ENCODE measurements at places on chromosomes 2 and 18. TPM values are rescaled to one million over a fixed set of nuclear protein-coding genes. Genes with fewer than 3 reads are reported as not detected.
A peak's percentile ranks its signal among the peaks of the same experiment; 100 is the strongest.

DNA sequence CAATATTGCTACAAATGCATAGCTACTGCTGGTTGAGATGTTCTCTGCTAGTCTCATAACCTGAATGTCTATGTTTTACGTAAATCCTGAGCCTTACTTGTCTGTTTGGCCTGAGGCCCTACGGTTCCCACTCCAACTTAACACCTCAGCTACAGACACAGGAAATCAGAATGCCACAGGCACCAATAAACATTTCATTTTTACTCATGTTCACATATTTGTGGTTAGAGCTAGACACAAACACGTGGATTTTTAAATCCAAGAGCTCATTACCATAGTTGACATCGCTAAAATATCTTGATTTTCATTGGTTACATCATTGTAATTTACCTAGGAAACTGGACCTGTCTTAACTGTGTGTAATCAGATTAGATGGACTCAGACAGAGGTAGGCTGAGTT, 263.8 kb upstream of the CDH19 start:
- H3K27me3 ChIP-seq = no peaks in the 10 kb centered on the region
- DNase-seq = no peak
- H3K4me3 ChIP-seq = no peak overlapping the region
- no peaks in the 10 kb centered on the region for H3K4me1 ChIP-seq
- no peak overlapping the region for H3K27ac ChIP-seq

- H3K4me3 ChIP-seq = no peak overlapping the region
- peaks cover 13% of the 10 kb centered on the region for H3K4me1 ChIP-seq
- no peaks in the 10 kb centered on the region for H3K27me3 ChIP-seq
- H3K36me3 ChIP-seq = no peaks in the 10 kb centered on the region
Measured at GRCh38 chr2:85453571-85453970, 35.1 kb downstream of the SH2D6 start.

The B3GNT2 gene
- total RNA-seq = 20.9 TPM

- H3K27ac ChIP-seq = no peak overlapping the region
- H3K4me3 ChIP-seq = no peak overlapping the region
- H3K36me3 ChIP-seq = no peaks in the 10 kb centered on the region
- no peaks in the 10 kb centered on the region for H3K27me3 ChIP-seq
- DNase-seq = no peak
Measured at GRCh38 chr18:44941516-44941915, 260.8 kb downstream of the SETBP1 start.

The CROCC2 gene
- total RNA-seq = 0.55 TPM

- no peak overlapping the region for H3K27ac ChIP-seq
- no peaks in the 10 kb centered on the region for H3K27me3 ChIP-seq
- no peaks in the 10 kb centered on the region for H3K4me1 ChIP-seq
Measured at GRCh38 chr2:78024996-78025395, 502.8 kb upstream of the LRRTM4 start.

GRCh38 chr2:137964859-137965459, 686 bp downstream of the HNMT start:
- no peak for DNase-seq
- peak overlapping the region; percentile 74 for H3K27ac ChIP-seq
- peak overlapping the region; percentile 55 for H3K4me3 ChIP-seq
- no peaks in the 10 kb centered on the region for H3K36me3 ChIP-seq

- H3K27me3 ChIP-seq = no peaks in the 10 kb centered on the region
- peak overlapping the region; percentile 8 for H3K4me3 ChIP-seq
- H3K36me3 ChIP-seq = no peaks in the 10 kb centered on the region
- H3K27ac ChIP-seq = no peak overlapping the region
- peak; percentile 19 for DNase-seq
Measured at GRCh38 chr2:151947813-151948165, 119.6 kb upstream of the ARL5A start.

The TLX2 gene
- total RNA-seq = 4.5 TPM

- H3K27me3 ChIP-seq = no peaks in the 10 kb centered on the region
- no peaks in the 10 kb centered on the region for H3K4me1 ChIP-seq
- no peaks in the 10 kb centered on the region for H3K36me3 ChIP-seq
- H3K27ac ChIP-seq = no peak overlapping the region
Measured at GRCh38 chr18:42183746-42184145, 228.7 kb downstream of the PIK3C3 start.

The COLEC11 gene
- 15.8 TPM for total RNA-seq
